ENCODE measurements at places on chromosomes 12 and 14. TPM values are rescaled to one million over a fixed set of nuclear protein-coding genes. Genes with fewer than 3 reads are reported as not detected.

- no peak overlapping the region for H3K4me3 ChIP-seq
- H3K36me3 ChIP-seq, result peaks cover 8% of the 10 kb centered on the region
- H3K4me1 ChIP-seq, result no peaks in the 10 kb centered on the region
- no peak overlapping the region for H3K27ac ChIP-seq
These were observed 52.8 kb upstream of the GTF2A1 start for GRCh38 chr14:81273521-81273920.

DNA sequence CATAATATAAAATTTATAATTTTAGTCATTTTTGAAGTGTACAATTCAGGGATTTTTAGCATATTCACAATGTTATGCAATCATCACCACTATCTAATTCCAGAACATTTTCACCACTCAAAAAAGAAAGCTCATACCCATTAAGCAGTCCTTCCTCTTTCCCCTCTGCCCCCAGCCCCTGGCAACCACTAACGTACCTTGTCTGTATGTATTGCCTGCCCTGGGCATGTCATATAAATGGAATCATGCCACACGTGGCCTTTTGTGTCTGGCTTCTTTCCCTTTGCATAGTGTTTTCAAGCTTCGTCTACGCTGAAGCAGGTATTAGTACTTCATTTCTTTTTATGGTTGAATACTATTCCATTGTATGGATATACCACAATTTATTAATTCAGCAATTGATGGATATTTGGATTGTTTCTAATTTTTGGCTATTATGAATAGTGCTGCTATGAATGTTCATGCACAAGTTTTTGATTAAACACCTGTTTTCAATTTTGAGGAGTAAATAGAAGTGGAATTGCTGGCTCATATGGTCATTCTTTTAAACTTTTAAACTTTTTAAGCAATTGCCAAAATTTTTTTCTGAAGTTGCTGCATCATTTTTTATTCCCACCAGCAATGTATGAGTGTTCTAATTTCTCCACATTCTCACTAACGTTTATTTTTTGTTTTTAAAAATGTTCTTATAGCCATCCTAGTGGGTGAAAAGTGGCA lies 1.6 kb upstream of the SSTR1 start:
- peaks cover 28% of the 10 kb centered on the region for H3K4me1 ChIP-seq
- DNase-seq, result no peak
- no peaks in the 10 kb centered on the region for H3K27me3 ChIP-seq

GRCh38 chr14:98946940-98947339 lies 325.1 kb downstream of the BCL11B start:
- no peaks in the 10 kb centered on the region for H3K36me3 ChIP-seq
- no peak overlapping the region for H3K4me3 ChIP-seq
- H3K4me1 ChIP-seq, result no peaks in the 10 kb centered on the region
- DNase-seq, result no peak
- no peak overlapping the region for H3K27ac ChIP-seq

- H3K36me3 ChIP-seq, result no peaks in the 10 kb centered on the region
- no peaks in the 10 kb centered on the region for H3K27me3 ChIP-seq
- H3K4me1 ChIP-seq, result no peaks in the 10 kb centered on the region
- no peak for DNase-seq
These were observed 59.7 kb upstream of the CCDC196 start for GRCh38 chr14:66426451-66426850.

DNA sequence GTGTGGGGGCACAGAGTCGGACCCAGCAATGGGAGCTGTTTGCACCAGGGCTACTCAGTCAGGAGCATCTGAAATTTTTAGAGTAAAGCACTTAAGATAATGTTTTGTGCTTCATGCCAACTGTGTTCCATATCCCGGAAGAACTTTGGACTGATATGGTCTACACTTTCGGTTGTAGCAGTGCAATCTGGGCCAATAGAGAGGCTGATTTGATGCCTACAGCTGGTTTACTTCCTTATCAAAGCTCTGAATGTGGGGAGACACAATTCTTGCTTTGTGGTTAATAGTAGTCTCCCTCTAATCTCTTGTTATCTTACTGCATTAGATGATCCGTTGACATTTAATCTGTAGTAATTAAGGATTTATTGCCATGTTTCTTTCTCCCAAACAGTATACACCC lies 7.8 kb upstream of the VDR start:
- no peaks in the 10 kb centered on the region for H3K4me1 ChIP-seq
- no peak for DNase-seq
- no peaks in the 10 kb centered on the region for H3K36me3 ChIP-seq
- H3K27ac ChIP-seq, result no peak overlapping the region

FZD10 gene
- not detected for total RNA-seq

Data from stomach (tissue), 19 donors.